ENCODE measurements at places on chromosomes 12 and 14.
A peak's percentile ranks its signal among the peaks of the same experiment; 100 is the strongest.

- DNase-seq: no peak
Observed at GRCh38 chr14:100680439-100681051, 46.1 kb upstream of the DLK1 start.

- DNase-seq: no peak
Observed at GRCh38 chr14:92352158-92352985, 29.4 kb downstream of the SLC24A4 start.

- no peak for DNase-seq
Observed at GRCh38 chr12:100075598-100075997, 67.1 kb downstream of the BLTP3B start.

DNA sequence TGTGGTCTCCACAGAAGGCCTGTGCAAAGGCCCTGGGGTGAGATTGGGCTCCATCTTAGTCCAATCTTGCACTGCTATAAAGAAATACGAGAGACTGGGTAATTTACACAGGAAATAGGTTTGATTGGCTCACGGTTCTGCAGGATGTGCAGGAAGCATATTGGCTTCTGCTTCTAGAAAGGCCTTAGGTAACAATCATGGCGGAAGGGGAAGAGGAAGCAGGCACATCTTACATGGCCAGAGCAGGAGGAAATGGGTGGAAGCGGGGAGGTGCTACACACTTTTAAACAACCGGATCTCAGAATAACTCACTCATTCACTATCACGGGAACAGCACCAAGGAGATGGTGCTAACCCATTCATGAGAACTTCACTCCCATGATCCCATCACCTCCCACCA, 55.4 kb downstream of the FAR2 start:
- no peak for DNase-seq

GRCh38 chr14:104694991-104695659, 5.7 kb downstream of the INF2 start:
- DNase-seq: no peak

DNA sequence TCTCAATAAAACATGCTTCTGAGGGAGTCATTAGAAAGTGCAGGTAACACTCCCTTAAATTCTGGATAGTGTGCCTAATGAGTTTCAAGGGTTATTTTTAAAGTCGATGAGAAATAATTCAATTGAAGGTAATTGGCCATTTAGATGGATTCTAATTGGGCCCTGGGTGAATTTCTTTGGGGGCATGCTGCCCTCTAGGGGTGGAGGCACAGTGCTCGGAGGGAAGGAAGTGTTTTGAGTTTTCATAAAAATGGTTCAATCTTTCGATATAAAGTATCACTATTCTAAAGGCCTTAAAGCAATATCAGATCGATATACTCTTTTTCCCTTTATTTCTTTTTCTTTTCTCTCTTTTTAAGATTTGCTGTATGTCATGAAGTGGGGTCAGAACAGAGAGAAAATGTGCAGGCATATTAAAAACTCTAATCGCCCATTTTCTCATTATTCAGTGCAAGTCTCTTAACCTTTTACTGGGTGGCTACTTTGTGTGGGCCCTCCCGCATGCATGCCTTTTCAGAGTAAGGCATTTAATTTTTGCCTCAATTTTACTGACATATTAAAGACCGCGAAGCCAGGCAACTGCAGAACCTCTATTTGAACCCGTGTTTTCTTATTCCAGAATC, 25.5 kb downstream of the NKX2-8 start:
- DNase-seq: no peak

GRCh38 chr12:20314328-20314727, 54.0 kb upstream of the PDE3A start:
- DNase-seq: no peak

GRCh38 chr12:68121143-68121542, 38.4 kb downstream of the IFNG start:
- no peak for DNase-seq

DNA sequence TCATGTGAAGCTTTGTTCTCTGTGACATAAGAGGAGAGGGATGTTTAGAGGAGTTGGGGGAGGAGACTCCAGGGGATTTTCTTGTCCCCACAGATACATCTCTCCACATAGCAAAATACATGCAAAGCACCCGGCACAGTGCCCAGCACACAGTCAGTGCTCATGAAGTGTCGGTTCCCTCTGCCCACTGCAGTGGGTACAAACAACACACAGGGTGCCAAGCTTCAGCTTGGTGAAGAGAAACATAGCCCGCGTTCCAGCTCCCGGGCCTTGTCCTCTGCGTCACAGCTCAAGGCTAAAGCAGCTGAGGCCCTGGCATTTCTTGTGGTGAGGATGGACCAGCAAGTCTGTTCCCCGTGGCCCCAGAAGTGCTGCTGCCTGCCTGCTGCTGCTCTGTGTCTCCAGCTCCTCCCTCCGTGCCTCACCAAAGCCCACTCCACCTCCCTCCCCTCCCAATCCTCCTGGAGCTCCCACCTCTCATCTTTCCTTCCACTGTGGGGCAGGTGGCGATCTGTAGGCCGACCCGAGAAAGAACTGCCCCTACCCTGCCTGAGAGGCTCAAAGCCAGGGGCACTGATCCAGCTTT, 57.0 kb upstream of the FKBP4 start:
- DNase-seq: no peak

GRCh38 chr14:74426202-74426582, at the start of gene SYNDIG1L:
TSS of gene SYNDIG1L (minus strand) at chr14:74426210. CDS start at chr14:74409744, 16,466 bp downstream.
- peak; percentile 40 for DNase-seq

GRCh38 chr12:108381787-108382436, 42.8 kb upstream of the CMKLR1 start:
- DNase-seq: no peak

DNA sequence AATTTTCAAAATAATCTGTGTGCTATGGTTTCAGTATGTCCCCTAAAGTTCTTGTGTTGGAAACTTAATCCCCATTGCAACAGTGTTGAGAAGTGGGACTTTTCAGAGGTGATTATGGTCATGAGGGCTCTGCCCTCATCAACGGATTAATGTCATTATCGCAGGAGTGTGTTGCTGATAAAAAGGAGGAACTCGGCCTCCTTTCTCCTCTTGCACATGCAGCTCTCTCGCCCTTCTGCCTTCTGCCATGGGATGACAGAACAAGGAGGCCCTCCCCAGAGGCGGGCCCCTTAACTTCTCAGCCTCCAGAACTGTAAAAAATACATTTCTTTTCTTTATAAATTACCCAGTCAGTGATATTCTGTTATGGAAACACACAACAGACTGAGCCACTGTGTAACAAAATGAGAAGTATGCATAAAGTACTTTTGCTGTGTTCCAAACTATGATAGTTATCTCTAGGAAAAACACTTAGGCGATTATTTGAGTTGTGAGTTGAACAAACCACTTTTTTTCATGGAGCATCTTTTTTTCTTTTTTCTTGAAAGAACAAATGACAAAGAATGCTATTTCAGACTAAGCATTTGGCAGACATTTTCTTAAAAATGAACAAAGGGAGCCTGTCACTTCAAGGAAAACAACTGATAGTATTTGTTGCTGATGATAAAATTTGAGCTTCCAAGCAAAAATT, 134.8 kb upstream of the FUT8 start:
- DNase-seq: no peak

GRCh38 chr14:59328454-59328853, 136.7 kb downstream of the GPR135 start:
- DNase-seq: no peak

DNA sequence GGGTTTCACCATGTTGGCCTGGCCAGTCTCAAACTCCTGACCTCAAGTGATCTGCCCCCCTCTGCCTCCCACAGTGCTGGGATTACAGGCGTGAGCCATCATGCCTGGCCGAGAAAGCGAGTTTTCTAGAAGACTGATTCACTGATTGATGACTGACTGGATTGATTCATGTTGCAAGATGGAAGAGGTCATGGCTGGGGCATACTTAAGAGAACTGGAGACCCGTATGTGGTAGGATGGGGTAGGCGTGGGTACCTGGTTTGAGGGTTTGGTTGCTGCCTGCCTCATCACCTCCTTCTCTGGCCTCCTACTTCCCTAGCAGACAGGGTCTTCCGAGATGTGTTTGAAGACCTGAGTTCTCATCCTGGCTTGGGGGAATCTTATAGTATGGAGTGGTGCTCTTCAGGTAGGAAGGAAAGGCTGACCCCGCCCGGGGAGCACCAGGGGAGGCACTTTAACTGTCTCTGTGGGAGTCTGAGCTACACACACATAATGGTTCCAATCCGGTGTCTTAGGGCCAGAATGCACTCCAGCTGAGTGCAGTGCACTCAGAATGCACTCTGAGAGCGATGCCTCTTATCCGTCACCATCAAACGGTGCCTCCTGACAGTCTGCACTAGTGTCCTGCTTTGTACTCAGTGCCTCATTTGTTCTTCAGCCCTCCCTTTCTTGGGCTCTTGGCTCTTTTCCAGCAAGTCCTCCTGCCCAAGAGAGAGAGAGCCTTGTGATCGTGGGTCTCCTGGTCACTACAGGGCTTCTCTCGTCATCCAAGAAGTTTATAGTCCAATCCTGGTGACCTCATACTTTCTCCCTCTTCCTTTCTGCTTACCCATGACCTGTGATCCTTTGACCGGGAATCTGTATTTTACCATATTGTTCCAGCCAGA, 19.7 kb downstream of the PLEKHG3 start:
- DNase-seq: no peak

GRCh38 chr14:51442513-51443175, 202.6 kb downstream of the TMX1 start:
- DNase-seq: no peak

DNA sequence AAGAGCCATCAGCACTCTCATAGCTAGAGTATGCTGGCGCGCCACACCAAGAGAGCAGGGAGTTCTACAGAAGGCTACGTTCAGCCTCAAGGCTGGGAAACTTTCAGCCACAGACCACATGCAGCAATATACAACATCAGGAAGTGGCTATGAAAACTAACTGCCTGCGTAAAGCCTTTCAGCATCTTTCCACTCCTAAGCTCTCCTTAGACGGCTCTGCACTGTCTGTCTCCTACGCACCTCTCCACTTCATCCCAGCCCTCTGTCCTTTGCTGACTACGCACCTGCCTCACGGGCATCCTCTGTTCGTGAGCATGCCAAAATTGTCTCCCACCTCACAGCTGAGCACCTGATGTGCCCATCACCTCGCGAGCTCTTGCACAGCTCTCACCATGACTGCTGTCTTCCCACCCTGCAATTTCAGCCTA, 9.7 kb downstream of the MPHOSPH9 start:
- DNase-seq: no peak

DNA sequence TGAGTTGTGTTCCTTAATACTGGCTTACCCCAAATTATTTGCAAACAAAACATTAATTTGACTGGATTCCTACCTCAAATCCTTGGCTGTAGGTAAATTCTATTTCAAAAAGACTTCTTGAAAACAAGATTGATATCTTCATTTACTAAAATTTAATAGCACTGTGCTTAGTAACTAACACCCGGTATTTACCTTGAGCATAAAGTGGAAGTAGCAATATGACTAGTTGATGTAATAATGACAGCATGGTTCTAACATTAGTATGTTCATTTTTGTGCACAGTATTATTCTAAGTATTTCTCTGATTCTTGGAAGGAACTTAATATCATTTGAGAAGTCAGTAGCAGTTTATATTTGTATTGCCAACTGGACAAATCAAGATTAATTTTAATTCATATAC, 96.8 kb downstream of the PPHLN1 start:
- no peak for DNase-seq

DNA sequence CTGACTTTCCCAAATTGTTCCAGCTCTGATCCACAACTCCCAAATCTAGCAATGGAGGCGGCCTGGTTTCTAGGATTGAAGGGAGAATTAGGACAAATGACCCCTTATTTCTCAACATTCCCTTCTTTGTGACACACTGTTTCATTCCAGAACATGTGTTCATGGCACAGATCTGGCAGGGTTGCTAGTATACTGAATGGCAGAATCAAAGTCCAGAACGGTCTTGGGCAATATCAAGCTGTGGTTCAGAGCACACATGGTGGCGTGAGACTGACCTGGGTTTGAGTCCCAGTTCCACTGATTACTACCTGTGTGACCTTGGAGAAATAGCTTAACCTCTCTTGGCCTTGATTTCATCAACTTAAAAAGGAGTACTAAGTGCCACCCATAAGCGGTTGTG, 152.5 kb downstream of the SAMD4A start:
- no peak for DNase-seq

DNA sequence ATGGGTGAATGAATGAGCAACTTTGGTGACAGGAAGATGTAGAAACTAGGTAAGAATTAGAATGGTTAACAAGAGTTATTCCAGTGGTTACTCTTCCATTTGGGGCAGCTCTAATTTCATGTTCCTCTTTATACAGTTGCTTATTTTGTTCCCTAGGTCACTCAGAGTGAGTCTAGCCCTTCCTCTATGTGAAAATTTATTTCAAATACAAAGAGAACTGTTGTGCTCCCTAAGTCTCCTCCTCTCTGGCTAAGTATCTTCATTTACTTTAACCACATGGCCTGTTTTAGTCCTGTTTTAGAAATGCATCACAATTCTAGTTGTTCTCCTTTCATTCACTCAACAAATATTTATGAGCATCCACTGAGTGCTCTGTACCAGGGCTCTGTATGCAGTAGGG, 51.1 kb upstream of the HIF1A start:
- DNase-seq: no peak

DNA sequence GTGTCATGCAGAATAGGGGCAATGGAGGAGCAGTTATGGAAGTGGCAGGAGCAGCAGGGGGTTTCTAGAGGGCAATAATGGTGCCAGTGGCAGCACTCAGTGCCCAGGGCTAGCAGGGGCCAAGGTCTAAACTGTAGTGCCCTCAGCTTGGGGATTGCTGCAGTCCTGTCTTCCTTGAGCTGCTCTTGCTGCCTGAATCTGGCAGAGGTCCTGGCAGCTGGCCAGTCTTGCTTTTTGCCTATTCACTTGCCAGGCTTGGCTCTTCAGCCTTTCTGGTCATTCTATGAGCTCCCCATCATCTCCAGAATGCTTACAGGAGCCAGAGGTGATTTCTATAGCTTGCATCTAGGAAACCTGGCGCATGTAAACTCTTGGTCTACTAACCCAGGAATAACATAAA, 72.0 kb downstream of the SUDS3 start:
- no peak for DNase-seq

- no peak for DNase-seq
Observed at GRCh38 chr12:42790761-42791151, 201.2 kb upstream of the PRICKLE1 start.

GRCh38 chr12:51321882-51322281, 2.1 kb downstream of the BIN2 start:
- DNase-seq: no peak

DNA sequence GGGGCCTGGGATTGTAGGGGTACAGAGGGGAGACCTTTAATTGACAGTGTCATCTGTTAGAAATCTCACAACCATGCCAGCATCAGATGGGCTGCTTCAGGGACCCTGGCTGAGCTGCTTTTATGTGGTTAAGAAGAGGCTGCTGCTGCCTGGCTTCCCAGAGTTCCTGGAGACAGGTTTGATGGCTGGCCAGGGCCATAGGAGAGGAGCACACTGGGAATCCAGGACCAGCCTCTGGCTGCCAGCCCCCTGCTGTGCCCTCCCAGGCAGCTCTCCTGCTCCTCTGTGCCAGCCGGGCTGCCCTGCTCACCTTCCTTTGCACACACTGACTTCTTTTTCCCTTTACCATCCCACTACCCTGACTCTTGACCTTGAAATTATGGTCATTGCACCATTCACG, 507 bp upstream of the KRT73 start:
- DNase-seq: no peak

- DNase-seq: no peak
Observed at GRCh38 chr12:85765453-85765869, 70.7 kb downstream of the RASSF9 start.

- DNase-seq: no peak
Observed at GRCh38 chr12:27013611-27014084, 536 bp downstream of the TM7SF3 start.
